Daoy (cell line): ENCODE measurements at places on chromosomes 2 and 18.

- DNase-seq: peak; percentile 41
These were observed 83.1 kb upstream of the KLF7 start for GRCh38 chr2:207248702-207249377.

- DNase-seq: peak; percentile 86
These were observed 135.4 kb upstream of the MGAT5 start for GRCh38 chr2:134118279-134119116.

- DNase-seq: peak; percentile 78
These were observed 648 bp downstream of the ARID5A start for GRCh38 chr2:96537066-96537733.

DNA sequence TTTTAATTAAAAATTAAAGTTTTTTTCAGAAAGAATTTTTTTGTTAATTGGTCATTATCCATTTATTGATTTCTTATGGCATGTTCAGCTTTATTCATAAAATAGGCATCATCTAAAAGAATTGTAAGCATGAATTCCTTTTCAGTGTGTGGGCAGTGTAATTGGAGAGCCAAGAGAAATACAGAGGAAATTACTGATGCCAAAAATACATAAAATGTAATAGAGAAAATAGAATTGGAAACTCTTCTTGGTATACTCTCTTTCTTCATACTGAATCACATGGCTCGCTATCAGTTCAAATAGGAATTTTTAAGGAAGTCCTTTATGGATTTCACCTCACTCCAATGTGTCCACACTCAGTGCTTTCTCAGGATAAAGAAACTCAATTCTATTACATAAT is 663.6 kb upstream of the NRXN1 start:
- no peak for DNase-seq

- DNase-seq: no peak
These were observed 67.8 kb downstream of the TMEFF2 start for GRCh38 chr2:192126912-192127311.

DNA sequence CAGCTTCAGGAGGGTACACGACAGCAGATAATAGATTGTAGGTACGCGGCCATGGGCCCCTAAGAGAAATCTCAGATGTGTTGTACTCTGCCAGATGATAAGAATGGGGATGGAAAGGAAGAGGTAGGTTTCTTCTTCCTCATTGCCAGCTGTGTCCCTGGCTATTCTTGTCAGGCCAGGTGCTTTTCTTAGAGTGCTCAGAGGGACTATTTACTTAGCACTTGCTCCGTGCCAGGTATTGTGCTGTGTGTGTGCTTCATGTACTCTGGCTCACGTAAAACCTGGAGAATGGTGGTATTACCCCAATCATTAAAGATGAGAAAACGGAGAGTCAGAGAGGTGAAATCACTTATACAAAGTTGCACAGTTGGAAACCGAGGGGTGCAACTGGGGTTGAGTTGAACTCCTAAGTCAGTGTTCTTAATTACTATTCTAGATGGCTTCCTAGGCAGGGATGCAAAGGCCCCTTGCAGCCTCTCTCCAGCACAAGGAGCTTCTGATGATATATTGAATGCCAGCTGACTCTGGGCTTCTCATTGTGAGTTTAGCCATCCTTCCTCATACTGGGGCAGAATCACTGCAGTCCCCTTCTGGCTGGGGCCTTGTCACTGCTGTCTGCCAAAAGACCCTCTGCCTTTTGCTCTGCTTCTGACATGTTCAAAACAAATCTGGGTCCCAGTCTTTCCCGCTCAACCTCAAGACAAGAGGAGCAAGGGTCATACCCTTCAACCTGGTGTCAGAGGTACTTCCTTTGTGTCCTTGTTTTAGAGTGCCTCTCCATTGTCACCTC is 60.7 kb downstream of the LYPD1 start:
- no peak for DNase-seq

GRCh38 chr2:74297391-74297790 is 45.8 kb downstream of the SLC4A5 start:
- DNase-seq: no peak

DNA sequence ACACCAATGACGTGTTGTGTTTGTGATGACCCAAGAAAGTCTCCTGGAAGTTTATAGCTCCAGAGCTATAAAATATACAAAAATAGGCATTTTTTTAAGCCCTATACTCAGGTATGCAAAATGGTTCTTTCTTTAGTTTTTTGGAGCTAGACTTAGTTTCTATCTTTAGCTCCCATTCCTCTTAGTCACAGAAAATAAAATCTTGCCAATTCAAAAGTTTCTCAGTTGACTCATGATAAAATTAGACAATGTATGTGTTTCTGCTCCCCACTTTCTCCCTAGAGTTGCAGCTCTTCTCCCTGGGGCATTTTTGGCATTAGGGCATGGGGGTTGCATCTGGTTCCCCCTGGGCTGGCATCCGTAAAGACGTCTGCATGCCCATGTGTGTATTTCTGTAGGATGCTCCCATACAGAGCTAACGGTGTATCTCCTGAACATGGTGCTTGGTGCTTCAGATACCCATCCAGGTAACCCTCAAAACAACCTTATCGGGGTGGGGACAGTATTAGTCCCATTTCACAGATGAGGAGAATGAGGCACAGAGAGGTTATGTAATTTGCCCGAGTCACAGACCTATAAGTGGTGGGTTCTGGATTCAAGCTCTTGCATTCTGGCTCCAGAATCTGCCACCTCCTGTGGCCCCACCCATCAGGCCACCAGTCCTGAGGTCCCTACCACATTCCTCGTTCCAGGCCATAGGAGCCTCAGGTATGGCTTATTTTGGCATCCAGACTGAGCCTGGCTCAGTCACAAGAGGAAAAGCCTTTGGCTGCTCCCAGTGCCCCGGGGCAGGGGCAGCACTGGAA is 43.1 kb upstream of the ASAP2 start:
- DNase-seq: no peak

DNA sequence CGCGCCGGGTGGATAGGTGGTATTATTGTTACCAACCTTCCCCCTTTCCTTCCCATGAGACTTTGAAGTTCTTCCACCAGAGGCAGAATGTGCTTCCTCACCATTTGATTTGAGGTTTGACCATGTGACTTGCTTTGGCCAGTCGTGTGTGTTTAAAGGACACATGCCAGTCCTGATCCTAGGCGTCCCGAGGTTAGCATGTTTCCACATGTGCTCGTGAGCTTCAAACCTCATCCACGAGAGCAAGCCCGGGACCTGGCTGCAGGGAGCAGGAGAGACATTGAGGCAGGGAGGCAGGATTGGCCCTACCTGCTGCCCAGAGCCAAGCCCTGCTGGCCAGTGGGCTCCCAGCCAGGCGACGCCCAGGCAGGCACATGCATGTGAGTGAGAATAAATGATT is 27.4 kb upstream of the EDAR start:
- DNase-seq: no peak

GRCh38 chr18:48024881-48025660 is 94.6 kb upstream of the SMAD2 start:
- DNase-seq: no peak

DNA sequence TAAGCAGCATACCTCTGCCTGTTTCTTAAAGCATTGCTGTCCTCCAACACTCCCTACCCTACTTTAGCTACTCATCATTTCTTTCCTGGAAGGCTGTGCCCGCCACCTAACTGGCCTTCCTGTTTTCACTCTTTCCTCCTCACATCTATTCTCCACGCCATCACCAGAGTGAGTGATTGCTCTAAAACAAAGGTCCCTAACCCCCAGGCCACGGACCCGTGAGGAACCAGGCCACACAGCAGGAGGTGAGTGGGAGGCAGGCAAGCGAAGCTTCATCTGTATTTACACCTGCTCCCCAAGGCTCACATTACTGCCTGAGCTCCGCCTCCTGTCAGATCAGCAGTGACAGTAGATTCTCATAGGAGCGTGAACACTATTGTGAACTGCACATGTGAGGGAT is 13.3 kb upstream of the ZEB2 start:
- no peak for DNase-seq

GRCh38 chr18:24111936-24112335 is 26.9 kb upstream of the CABYR start:
- DNase-seq: no peak

DNA sequence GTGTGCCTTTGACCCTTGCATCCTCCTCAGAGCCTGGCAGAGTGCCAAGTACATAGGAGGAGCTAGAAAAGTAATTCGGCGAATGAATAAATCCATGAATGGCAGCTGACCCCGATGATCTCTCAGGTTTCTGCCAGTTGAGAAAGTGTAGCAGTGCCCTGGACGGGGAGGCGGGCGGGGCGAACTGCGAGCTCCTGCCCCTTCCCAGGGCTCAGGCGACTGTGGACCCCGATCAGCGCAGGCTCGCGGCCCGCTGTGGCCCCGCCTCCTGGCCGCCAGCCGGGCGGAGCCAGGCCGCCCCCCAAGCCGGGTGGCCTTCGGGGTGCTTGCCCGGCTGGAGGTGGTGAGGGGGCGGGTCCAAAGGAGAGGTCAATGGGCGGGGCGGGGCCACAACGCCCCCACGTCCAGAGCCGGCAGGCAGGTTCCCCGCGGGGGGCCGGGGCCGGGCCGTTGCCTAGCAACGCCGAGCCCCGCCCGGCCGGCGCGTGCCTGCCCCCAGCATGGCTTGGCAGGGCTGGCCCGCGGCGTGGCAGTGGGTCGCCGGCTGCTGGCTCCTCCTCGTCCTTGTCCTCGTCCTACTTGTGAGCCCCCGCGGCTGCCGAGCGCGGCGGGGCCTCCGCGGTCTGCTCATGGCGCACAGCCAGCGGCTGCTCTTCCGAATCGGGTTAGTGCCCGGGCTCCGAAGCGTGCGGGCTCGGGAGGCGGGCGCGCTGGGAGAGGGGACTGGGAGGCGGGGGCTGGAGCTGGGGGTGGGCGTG is 30.6 kb upstream of the TMBIM1 start:
- peak; percentile 85 for DNase-seq

DNA sequence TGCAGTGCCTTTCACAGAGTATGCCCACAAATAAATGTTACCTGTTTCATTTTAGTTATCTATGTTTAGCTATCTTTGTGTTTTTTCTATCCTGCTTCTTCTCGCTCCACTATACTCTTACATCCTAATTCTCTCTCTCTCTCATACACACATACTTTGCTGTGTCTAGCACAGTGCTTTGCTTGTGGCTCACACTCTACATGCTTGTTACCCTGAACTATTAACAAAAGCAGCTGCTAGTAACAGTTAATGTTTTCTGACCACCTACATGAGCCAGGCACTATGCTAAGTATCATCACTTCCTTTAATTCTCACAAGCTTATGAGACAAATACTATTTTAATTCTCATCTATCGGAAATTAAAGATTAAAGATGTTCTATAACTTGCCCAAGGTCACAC is 390.5 kb upstream of the HNRNPA3 start:
- DNase-seq: no peak

- no peak for DNase-seq
These were observed 129.7 kb upstream of the SIX2 start for GRCh38 chr2:45138904-45139303.

DNA sequence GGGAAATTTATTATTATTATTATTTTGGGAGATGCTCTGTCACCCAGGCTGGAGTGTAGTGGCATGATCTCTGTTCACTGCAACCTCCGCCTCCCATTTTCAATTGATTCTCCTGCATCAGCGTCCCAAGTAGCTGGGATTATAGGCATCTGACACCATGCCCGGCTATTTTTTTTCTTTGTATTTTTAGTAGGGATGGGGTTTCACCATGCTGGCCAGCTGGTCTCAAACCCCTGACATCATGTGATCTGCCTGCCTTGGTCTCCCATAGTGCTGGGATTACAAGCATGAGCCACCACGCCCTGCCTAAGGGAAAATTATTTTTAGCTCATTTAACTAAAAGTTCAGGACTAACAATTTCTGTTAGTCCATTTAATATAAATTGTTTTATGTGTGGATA is 109.2 kb upstream of the SESTD1 start:
- DNase-seq: no peak

- DNase-seq: no peak
These were observed 141.1 kb upstream of the ETAA1 start for GRCh38 chr2:67255933-67256615.

- DNase-seq: no peak
These were observed 73.6 kb downstream of the OLA1 start for GRCh38 chr2:174174741-174175140.

DNA sequence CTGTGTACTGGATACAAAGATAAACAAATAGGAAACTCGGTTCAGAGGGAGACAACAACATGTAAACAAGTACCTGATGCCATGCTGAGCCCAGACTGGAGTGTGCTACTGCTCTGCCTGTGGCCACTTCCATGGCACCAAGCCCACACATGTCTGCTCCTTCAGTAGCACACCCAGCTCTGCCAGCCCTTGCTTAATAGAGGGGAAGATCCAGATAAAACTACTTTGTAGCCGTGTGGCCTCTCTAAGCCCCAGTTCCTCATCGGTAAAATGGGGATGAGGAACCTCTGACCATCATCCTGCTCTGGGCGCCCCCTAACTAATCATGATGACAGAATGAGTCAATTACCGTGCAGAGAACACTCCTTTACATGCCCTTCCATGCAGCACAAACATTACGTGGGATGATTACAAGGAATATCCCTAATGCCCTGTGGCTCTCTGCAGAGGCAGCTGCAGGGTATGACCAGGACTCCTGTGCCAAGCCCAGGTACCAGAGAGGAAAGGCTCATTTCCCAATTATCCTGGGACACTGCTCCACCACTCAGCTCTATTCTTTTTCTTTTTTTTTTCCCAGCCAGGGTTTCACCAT is 34.9 kb downstream of the DNMT3A start:
- no peak for DNase-seq

DNA sequence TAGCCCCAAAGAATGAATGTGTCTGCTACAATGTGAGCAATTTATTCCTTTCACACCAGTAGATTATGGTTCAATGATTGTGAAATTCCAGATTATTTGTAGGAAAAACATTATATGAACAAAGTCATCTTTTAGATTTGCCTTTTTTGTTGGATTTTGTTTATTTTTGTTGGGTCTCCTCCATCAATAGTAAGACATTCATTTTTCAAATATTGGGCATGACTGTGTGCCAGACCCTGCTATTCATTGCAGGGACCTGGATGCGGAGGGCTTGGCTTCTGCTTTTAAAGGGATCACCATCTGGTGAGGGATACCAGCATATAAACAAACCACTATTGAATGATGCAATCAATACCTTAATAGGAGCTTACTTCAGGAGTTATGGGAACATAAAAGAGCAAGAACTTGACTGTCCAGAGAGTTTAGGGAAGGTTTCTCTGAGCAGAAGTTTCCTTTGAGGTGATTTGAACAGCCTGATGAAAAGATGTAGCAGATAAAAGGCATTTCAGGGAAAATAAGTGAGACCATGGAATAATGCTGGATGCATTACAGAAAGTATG is 486.7 kb downstream of the EPHA4 start:
- no peak for DNase-seq

GRCh38 chr2:25257931-25258846 is 83.5 kb downstream of the DNMT3A start:
- DNase-seq: no peak
